Immature natural killer cell (primary cell): ENCODE measurements at places on chromosomes 6 and 20. TPM values are rescaled to one million over a fixed set of nuclear protein-coding genes. Genes with fewer than 3 reads are reported as not detected.

DNA sequence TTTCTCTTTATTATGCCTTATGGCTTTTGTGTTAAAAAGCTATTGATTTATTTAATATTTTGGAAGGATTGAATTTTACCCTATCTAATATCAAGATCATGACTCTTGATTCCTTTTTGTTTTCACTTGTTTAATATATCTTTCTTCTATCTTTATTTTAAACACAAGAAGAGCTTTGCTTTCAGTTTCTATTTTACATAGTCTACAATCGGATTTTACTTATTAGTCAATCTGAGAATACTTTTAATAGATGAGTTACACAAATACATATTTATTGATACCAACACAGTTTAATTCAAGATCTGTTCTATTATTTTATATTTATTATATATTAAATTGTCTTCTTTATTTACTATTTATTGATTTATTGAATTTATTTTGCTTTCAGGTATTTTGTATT, 218.8 kb downstream of the ESR1 start:
- no peak for DNase-seq

DNA sequence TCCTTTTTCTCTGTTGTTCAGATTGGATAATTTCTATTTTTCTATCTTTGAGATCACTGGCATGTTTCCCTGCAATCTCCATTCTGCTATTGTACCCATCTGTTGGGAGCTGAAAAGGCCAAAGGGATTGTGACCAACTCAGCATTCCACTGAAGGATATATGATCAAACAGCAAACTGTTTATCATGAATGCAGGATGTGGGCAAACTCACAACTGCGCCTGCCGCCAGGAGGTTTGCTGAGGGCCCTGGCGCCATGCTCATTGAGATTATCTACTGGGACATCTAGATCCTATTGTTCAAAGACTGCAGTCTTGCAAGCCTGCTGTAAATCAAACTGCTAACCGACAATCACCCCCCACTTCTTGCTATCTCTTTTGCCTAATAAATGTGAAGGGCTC, 3.8 kb upstream of the FKBP1A start:
- no peak for DNase-seq

GRCh38 chr20:2759143-2759542, 41.3 kb downstream of the CPXM1 start:
- DNase-seq, result no peak

DNA sequence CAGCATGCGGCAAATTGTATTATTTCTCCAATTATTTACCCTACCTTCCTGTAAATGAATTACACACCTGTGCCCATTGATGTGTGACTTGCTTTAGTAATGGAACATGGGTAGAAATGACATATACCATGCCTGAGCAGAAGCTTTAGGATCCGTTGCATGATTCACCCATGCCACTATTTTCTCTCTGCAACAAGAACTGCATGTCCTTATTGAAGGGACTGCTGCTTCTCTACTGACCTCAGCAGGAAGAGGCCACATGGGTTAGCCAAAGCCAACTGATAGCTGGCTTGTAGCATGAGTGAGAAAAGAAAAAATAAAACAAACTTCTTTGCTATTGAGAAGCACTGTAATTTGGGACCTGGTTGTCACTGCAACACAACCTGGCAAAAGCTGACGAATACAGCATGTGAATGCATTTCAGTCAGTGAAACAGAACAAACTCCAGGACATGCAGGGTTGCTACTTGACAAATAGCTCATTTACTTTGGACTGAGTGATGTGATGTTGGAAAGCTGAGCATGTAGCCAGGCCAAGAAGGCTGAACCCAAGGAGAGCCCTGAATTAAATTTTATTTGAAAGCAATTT, 99.2 kb downstream of the BCAS1 start:
- no peak for DNase-seq

SYCP2 gene
- 1.3 TPM for polyA plus RNA-seq

UNC5CL gene
- 0.45 TPM for polyA plus RNA-seq

- no peak for DNase-seq
These were observed 59.0 kb downstream of the PPP1R14C start for GRCh38 chr6:150201772-150202329.

DNA sequence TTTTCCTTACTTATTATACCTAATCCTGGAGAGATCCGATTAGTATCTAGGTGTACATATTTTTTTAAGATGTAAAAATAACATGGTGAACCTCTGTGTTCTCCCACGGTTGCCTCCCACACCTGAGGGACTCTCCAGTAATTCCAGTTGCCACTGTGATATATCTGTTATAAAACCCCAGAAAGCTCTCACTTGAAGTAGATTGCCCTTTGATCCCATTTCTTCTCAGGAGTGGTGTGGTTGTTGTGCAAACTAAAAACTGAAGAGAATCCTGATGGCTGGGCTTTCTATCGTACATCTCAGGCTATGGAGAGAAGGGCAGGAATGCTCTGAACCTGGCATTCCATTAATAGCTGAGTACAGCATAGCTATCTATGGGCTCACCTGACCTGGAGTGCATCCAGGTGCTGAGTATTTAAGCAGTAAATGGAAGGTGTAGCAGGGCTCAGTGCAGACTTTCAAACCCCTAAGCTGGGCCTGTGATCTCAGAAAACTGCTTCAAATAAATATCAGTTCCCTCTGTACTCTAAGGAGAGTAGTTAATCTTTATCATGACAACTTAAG, 41.0 kb downstream of the VGLL2 start:
- no peak for DNase-seq

DNA sequence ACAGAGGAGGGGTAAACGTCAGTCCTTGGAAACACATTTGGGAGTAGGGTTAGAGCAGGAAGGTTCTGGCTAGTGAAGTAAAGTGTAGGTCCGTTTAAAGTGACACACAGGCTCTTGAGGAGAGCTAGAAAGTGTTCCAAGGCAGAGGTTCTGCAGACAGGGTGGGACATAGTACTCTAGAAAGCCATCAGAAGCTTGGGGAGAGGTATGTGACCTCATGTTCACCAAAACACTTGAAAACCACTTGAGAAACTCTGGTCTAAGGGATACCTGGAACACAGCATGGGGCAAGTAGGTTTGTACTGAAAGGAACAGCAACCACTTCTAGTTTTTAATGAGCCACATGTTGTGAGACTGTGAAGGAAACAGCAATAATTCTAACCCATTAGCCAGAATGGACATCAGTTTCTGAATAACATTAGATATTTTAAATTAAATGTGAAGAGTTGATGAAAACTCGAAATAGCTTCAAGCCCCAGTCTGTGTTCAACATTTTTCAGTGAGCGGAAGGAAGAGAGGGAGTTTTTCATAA, 49.0 kb downstream of the SOBP start:
- no peak for DNase-seq

ADAM33 gene
- not detected for polyA plus RNA-seq

- no peak for DNase-seq
These were observed 113.3 kb downstream of the CRYBG1 start for GRCh38 chr6:106473812-106474211.

PPIL6 gene
- polyA plus RNA-seq, result 1.0 TPM

- no peak for DNase-seq
These were observed 17.2 kb downstream of the STK35 start for GRCh38 chr20:2118783-2119182.

GRCh38 chr6:108594151-108594550, 33.4 kb downstream of the FOXO3 start:
- no peak for DNase-seq

DNA sequence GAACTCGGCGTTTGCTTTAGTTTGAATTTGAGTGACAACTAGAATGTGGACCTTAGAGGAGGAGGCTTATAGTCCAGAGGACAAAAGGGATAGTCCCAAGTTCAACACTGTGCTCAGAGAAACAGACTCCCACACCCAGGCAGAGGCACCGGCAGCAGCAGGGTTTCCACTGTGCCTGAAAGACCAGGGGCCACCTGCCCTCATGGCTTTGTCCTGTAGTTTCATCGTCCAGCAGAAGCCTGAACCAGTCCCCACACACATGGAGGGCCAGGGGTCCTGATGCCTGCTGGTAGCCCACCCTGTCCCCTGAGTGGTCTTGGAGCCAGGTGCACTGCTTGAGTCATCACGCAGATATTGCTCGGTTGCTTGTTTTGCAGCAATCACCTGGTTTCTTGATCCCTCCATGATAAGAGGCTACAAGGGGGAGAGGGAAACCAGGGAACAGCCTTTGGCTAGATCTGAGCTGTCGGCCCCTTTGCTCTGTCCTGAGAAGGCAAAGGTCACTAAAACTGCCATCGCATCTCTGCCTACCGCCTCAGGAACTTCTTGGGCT, 7.2 kb upstream of the ACSS1 start:
- DNase-seq, result no peak

TRIM38 gene
- polyA plus RNA-seq, result 5.0 TPM

- DNase-seq, result no peak
These were observed 109.1 kb downstream of the LY86 start for GRCh38 chr6:6697620-6698019.

DBNDD2 gene
- 11.0 TPM for polyA plus RNA-seq

DNA sequence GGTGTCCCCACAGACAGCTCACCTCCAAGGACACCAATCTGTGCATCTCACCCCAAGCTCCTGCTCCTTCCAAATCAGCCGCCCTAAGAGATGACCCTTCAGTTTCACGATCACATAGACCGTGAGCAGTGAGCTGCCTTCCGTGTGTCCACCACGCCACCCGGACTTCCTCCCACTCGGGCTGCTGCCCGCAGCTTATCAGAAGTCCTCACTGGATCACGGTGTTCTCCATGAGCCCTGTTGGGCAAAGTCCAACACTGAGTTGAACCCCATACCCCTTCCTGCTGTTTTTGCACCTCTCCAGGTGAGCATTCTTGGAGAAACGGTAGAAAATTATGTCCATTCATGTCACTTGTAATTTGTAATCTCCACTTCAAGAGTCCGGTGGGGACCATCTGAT, 234.4 kb downstream of the SMOC2 start:
- no peak for DNase-seq

HS3ST5 gene
- not detected for polyA plus RNA-seq

DNA sequence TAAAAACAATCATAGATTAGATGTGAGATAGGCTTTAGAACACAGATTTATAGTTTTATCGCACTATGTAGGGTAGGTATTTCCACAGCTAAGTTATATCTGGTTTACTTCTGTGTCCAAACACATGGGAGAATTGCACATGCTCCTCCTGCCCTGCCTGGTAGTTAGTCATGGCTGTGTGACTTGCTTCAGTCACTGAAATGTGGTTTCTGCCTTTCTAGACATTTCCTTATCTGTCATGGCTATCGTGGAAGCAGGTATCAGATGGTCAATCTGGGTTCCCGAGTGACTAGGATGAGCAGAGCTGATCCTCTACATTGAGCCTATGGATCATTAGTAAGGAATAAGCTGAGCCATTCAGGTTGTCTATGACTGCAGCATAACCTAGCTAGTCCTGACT, 117.8 kb upstream of the GMDS start:
- no peak for DNase-seq

SLC12A5 gene
- polyA plus RNA-seq, result 1.8 TPM

GRCh38 chr20:44888226-44889103, 3.0 kb downstream of the YWHAB start:
- no peak for DNase-seq

DNA sequence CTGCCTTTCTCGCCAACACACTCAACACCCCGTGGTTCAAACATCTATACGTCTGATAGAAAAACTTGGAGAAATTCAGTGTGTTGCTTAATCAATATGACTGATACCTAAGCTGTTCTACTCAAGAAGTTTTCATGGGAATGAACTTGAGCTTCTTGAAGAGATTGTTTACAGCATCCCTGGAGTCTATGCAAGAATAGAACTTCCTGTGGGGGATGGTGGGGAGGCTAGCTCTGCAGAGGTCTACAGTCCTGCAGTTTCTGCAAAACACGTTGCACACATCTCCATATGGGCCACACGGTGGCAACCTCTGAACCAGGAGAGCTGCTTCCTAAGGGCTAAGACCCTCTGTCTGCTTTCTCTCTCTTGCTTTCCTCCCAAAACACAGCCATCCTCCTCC, 32.7 kb upstream of the FANCE start:
- no peak for DNase-seq

DNA sequence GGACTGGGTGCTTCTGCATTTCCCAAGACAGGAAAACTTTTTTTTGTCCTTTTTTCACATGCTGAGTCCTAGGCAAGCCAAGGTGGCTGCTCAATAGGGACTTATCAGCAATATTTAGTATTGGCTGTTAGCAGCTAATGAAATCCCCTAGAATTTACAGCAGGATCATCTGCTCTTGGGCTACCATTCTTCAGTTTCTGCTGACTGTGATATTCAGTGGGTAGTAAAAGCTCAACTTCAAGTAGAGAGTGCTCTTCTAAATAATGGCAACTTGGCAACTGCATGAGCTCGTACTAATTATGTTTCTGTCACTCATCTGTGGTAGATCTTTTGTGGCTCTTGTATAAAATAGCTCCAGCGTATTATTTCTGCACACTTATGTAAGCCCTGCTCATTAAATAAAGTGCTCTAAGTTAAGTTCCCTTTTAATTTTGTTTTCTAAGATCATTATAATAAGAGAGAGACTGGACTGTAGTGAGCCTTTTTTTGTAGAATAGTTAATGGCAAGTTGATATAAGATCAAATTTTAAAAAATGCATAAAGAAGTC, 110.3 kb downstream of the SLC35F1 start:
- no peak for DNase-seq

GRCh38 chr6:33091957-33092356, 16.2 kb downstream of the HLA-DPB1 start:
- peak; percentile 45 for DNase-seq

ITPA gene
- polyA plus RNA-seq, result 75.0 TPM

- DNase-seq, result no peak
These were observed 5.6 kb upstream of the MAN1A1 start for GRCh38 chr6:119355157-119355556.

DNA sequence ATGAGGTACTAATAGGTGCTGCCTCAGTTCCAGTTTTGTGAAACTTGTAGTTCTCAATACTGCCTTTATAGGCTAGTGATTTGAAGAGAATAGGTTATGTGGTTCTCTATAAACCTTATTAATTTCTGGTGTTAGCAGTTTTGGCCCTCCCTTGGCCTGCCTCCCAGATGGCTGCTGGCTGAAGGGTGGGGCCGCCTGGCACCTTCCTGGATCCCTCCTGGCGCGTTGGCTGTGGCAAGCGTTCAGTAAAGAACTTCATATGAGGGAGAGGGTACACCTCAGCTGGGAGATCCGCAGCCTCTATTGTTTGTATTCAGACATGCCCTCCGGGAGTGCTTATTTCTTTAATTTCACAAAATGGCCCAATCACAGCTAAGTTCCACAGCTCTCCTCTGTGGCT, 51.9 kb downstream of the FAM120B start:
- no peak for DNase-seq

SAMD3 gene
- 208 TPM for polyA plus RNA-seq
